ENCODE measurements at places on chromosomes 3 and 15. TPM values are rescaled to one million over a fixed set of nuclear protein-coding genes. Genes with fewer than 3 reads are reported as not detected.

CCR8 gene
- polyA plus RNA-seq, result not detected

DNA sequence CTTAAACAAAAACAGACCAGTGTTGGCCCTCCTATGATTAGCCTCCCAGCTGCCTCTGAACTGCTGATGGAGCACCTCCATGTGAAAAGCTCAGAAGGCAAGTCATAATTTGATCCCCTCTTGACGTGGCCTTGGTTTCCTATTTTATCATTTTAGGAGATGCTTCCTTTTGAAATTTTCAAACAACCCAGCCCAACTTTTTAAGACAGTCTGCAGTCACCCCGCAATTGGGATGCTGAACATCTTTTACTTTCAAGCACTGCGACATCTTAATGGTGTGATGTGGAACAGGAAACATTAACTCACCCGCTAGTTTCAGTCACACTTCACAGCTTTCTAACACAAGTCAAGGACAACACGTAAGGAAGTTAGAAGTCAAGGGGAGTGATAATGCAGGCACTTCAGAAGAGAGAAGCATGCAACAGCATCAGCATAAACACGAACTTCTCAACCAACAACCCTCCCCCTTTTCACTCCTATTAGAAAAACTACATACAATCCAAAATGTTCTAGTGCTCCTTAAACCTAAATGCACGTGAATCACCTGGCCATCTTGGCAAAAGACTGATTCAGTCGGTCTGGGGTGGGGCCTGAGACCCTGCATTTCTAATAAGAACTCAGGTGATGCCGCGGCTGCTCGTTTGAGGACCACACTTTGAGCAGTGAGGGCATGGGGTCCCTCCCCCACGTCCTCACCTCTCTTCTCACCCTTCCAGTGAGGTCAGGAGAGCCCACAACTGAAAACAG is 161.5 kb downstream of the FOXP1 start:
- no peak for DNase-seq

DNA sequence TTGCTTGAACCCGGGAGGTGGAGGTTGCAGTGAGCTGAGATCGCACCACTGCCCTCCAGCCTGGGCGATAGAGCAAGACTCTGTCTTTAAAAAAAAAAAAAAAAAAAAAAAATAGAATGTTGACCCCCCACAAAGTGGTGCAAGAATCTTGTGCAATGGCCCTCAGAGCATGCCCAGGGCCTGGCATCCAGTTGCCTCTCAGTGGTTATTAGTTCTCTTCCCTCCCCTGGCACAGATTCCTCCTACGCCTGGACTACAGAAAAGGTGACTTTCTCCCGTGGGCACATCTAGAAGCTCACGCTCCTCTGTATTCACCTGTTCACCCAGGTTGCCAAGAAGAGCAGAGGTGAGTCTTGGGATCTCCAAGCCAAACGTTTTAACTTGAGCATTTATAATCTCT is 36.7 kb downstream of the ACSBG1 start:
- DNase-seq, result no peak

- no peak for DNase-seq
Measured at GRCh38 chr15:33155691-33156420, 38.7 kb downstream of the FMN1 start.

CCDC12 gene
- 85.6 TPM for polyA plus RNA-seq

- no peak for DNase-seq
Measured at GRCh38 chr15:29969562-29970401, 113.0 kb upstream of the GOLGA8J start.

FAM107A gene
- 52.5 TPM for polyA plus RNA-seq

INSYN1 gene
- polyA plus RNA-seq, result 39.6 TPM

GOLGA6L10 gene
- 0.45 TPM for polyA plus RNA-seq

GRCh38 chr3:182392182-182392937 is 400.9 kb upstream of the ATP11B start:
- DNase-seq, result no peak

OR5K2 gene
- polyA plus RNA-seq, result not detected

GRCh38 chr3:177484206-177484605 is 286.9 kb upstream of the TBL1XR1 start:
- DNase-seq, result no peak

DNA sequence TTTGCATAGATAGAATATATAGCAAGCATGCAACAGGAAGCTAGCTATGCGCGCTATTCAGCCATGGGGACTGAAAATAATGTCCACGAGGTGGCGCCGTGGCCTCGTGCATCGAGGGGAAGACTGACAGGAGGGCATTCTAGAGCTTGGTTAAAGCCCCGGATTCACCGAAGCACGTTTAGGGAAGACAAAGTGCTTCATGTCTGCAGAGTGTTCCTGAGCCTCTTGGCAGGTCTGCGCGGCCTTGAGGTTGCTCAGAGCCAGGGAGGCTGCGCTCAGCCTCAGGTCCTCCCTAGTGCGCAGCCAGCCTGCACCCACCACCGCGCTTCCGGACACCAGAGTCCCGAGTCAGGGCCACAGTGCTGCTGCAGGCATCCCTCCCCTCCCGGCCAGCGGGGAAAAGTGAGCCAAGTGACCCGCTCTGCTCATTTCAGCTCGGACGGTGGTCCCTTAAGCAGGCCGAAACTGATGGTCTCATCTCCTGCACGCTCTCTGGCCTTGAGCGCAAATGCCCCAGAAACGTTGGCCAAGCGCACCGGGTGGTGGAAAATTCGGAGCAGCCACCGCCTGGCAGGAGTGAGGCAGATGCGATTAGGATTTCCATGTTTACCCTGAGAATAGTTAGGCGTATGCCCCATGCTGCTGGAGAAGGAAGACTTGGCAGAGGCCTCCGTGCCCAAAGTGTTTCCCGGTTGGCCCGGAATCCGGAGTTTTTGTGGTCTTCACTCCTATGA is 24.8 kb downstream of the GABRA5 start:
- DNase-seq, result peak; percentile 93

DNA sequence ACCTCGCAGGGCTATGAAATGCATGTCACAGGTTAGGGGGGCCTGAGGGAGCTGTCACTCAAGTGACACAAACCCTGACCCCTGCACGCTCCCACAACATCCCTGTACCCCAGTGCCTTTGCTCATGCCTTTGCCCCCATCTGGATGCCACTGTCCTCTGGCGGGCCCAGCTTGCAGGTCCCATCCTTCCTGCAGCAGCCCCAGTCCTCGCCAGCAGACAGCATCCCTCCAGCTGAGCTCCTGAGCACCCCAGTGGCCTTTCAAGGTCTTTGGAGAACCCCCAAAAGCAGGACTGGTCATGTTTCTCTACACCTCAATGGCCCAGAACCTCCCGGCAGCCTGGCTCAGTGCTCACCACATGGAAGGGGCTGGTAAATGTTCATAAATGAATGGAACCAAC is 170.4 kb downstream of the ADAMTS17 start:
- DNase-seq, result no peak

DNA sequence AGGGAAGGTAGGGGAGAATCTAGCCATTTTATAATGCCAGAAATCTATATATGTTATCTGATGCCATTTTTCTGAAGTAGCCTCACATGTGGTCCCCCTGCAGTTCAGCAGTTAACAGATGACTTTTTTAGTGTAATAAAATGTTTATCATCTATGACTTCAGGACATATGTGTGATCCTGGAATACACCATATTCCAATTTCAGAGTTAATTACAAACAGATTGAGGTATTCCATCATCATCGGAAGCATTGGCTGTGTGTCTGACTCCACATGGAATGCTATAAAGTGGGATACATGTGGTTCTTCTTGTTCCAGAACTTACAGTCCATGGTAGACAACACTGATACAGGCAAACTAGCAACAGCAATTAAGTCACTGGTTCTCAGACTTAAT is 45.9 kb upstream of the LIMD1 start:
- DNase-seq, result no peak

- no peak for DNase-seq
Measured at GRCh38 chr3:51704511-51704950, 2.3 kb upstream of the GRM2 start.

RAB6B gene
- 6.6 TPM for polyA plus RNA-seq

DNA sequence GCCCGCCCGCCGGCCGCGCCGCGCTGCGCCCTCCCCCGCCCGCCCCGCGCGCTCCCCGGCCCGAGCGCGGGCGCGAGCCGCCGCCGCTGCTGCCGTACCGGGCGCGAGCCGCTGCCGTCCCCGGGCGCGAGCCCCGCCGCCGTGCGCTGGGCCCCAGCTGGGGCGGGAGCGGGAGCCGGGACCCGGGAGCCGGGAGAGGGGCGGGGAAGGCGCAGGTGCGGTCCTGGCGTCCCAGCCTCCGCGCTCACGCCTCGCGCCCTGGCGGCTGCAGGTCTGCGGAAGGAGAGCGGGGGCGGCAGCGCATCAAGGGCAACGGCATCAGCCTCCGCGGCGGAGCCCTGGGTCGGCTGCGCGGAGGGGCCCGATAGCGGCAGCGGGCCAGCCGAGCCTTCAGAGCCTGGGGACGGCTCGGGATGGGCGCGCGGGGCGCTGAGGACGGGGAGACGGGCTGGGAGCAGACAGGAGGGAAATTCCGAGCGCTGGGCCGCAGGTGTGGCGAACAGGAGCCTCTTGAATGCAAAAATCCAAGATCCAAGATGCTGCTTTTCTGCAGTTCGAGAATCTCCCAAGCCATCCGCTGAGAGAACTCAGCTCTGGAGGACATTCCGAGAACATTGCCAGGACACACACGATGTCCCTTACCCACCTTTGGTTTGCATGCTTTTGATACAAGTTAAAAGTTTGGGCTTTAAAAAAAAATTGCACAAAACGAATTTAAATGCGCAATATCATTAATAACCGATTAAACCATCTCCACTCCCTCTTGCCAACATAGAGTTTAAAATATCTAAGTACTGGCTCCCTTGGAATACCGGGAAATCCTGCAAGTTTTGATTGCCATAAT is 251.1 kb downstream of the TJP1 start:
- DNase-seq, result peak; percentile 69

- DNase-seq, result no peak
Measured at GRCh38 chr15:97881346-97881965, 79.0 kb upstream of the ARRDC4 start.

NME9 gene
- polyA plus RNA-seq, result 0.73 TPM

DNA sequence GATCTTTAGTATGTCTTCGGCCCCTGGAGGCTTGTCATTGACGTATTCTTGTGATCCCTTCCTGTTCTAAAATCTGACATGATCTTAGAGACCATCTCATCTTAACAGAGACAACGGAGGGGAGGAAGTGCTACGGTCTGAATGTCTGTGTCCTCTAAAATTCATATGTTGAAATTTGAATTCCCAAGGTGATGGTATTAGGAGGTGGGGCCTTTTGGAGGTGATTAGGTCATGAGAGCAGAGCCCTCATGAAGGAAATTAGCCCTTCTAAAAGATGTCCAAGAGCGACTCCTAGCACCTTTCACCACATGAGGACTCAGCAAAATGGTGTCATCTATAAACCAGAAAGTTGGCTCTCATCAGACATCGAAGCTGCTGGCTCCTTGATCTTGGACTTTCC is 233.2 kb upstream of the CMC1 start:
- DNase-seq, result no peak

IGSF10 gene
- polyA plus RNA-seq, result 0.82 TPM

DNA sequence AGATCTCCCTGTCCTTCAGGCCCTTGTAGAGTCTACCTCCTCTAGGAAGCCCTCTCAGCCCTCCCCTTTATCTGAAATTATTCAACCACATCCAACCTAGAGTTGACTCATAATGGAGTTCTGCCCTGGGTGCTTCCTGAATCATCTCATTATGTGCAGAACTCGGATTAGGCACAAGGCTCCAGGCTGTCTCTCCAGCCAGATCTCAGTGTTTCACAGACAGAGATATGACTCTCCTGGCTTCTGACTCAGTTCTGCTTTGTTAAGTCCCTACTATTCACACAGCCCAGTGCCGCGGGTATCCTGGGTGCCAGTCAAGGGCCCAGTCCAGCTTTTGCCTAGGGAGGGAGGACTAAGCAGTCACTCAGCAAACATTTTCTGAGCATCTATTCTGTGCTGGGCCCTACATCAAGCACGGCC is 9.3 kb downstream of the STRA6 start:
- DNase-seq, result no peak

DNA sequence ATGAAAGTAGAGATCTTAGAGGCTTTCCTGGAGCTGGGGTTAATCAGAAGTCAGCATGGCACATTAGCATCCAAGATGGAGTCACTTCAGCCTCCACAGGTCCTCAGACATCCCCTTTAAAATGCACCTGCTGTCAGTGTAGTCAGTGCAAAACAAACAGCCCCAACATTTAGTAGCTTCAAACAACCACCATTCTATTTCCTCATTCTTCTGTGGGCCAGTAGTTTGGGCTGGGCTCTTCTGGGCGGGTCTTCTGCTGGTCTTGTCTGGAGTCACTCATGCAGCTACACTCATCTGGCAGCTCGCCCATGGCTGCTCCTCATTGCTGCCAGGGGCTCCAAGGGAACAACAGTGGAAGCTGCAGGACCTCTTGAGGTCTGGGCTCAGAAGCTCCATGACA is 99.9 kb downstream of the TLE3 start:
- peak; percentile 48 for DNase-seq

PIERCE2 gene
- 9.6 TPM for polyA plus RNA-seq

GRCh38 chr15:41578736-41579383 is 19.8 kb downstream of the TYRO3 start:
- DNase-seq, result peak; percentile 46

Data from kidney (tissue), 22 donors.